NCI-H187 treated with DMSO at 0.1 percent for 48 hours (cell line): ENCODE measurements at places on chromosomes 3 and 15.
A peak's percentile ranks its signal among the peaks of the same experiment; 100 is the strongest.

GRCh38 chr3:145776782-145777408 lies 384.1 kb downstream of the PLOD2 start:
- DNase-seq, result peak; percentile 1

DNA sequence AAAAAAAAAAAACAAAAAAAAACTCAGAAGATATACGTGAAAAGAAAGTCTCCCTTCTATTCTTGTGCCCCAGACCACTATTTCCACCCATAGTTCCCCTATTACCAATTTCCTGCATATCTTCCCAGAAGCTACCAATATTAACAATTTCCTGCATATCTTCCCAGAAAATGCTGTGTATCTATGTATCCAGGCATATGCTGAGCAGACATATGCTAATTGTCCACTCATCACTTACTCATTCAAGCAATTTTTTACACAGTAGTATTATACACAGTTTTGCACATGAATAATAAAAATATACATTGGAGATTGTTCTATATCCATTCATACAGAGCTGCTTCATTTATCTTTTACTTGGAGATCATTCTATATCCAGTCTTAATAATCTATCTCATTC lies 12.6 kb upstream of the SLMAP start:
- no peak for DNase-seq

DNA sequence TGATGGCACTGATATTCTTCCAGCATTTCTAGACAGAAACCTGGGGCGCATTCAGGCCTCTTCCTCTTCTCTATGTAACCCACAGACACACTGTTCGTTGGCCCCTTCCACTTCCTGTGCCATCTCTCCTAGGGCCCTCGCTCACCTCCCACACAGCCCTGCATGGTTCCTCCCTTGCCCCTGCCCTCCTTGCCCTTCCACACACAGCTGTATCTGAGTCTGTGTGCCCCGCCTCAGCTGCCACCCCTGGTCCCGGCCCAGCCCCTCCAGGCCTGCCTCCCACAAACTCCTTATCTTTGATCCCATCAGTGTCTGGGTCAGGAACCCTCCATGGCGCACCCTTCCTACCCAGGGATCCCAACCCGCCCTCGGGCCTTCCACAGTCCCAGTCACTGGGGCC lies 37.9 kb downstream of the RAB6B start:
- DNase-seq, result no peak

- no peak for DNase-seq
Observed at GRCh38 chr15:85691350-85692240, 103.1 kb downstream of the KLHL25 start.

- DNase-seq, result no peak
Observed at GRCh38 chr3:77500721-77501120, 460.8 kb downstream of the ROBO2 start.

- DNase-seq, result no peak
Observed at GRCh38 chr3:55877703-55878102, 390.6 kb upstream of the WNT5A start.

GRCh38 chr3:11246663-11246970 lies 25.6 kb upstream of the ATG7 start:
- no peak for DNase-seq

- no peak for DNase-seq
Observed at GRCh38 chr3:3089017-3089416, 21.2 kb downstream of the IL5RA start.

DNA sequence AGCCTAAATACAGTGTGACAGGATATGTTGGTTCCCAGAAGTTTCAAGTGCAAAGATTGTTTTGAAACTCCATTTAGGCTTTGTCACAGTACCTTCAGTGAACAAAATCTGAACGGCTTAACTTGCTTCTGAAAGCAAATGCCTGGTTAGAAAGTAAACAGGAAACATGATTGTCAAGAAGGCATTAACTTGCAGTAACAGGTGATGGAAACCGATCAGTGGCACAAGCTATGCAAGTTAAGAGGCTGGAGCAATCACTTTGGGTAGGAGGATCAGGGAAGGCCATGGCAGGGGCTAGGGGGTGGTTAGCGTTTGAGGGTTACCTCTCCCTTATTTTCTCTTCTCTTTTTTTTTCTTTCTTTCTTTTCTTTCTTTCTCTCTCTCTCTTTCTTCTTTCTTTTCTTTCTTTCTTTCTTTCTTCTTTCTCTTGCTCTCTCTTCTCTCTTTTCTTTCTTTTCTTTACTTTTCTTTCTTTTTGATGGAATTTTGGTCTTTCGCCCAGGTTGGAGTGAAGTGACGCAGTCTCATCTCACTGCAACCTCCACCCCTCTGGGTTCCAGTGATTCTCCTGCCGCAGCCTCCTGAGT lies 2.4 kb downstream of the HYKK start:
- DNase-seq, result no peak

- DNase-seq, result no peak
Observed at GRCh38 chr3:24683633-24684384, 189.2 kb upstream of the THRB start.

GRCh38 chr3:105398437-105398836 lies 31.7 kb downstream of the ALCAM start:
- DNase-seq, result no peak

- no peak for DNase-seq
Observed at GRCh38 chr15:33034588-33034987, 159.9 kb downstream of the FMN1 start.

GRCh38 chr15:87118435-87118834 lies 1038.8 kb downstream of the AGBL1 start:
- no peak for DNase-seq

DNA sequence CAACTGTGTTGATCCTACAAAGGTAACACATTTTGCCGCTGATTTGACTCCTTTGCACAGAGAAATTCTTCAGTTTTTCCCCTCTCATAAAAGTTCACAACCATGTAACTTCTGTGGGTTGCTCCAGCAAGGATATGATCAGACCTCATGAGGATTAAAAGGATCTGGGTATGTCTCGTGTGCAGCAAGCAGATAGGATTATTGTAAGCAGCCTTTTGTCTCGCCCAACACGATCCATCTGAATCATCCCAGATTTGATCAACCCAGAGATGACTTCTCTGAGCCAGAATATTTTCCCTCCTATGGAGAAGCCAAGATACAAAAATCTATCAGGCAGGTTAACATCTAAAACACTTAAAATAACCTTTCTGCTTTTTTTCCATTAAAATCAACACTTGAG lies 12.8 kb upstream of the BNIP2 start:
- no peak for DNase-seq

- DNase-seq, result no peak
Observed at GRCh38 chr3:52262447-52262846, 16.0 kb downstream of the WDR82 start.

DNA sequence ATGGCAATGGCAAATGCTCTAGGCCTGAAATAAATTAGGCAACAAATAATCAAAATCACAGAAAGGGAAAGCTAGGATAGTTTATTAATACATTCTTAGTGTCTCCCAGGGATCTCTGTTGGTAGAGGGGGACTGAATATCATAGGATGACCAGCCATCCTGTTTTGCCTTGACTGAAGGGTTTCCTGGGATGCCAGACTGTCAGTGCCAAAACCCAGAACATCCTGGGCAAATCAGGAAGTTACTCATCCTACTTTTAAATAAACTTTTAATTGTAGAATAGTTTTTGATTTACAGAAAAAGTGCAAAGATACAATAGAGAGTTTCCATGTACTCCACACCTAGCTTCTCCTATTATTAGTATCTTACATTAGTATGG lies 21.8 kb upstream of the SIAH2 start:
- DNase-seq, result no peak

- DNase-seq, result no peak
Observed at GRCh38 chr15:78889000-78889399, 16.3 kb downstream of the MORF4L1 start.

- DNase-seq, result no peak
Observed at GRCh38 chr3:41418961-41419691, 219.8 kb downstream of the CTNNB1 start.

GRCh38 chr3:150545419-150546225 lies 674 bp downstream of the SERP1 start:
- DNase-seq, result no peak

- no peak for DNase-seq
Observed at GRCh38 chr3:139302084-139302800, 41.6 kb upstream of the MRPS22 start.

GRCh38 chr15:89452330-89452836 lies 44.0 kb downstream of the RHCG start:
- DNase-seq, result no peak
